ENCODE measurements at places on chromosomes 6 and 20.

DNA sequence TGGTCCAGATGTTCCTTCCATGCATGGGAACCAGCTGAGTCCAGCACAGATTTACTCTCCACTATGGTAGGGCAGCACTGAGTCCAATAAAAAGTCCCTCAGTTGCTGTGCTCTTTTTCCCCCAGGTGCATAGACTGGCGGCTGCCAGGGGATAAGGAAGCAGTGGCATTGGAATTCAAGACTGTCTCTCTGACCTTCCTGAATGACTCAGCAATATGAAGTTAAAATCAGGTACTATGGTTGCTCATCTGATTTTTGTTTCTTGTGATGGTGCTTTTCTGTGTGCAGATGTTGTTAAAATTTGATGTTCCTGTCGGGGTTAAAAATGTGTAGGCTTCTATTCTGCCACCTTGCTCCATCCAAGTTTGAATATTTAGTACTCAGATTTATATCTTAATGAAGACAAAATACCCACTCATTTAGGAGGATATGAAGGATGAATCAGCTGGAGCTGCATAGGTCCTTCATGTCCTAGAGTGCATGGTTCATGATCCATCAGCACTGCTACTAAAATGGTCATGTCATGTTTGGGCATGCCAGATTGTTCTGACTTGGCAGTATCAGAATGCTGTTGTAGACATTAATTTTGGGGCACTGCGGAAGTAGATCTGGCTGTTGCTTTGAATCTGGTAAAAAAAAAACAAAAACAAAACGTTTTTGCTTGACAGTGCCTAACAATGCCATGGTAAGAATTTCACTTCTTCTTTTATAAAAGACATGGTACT is 321.2 kb upstream of the MAP3K7 start:
- peak; percentile 64 for DNase-seq

DNA sequence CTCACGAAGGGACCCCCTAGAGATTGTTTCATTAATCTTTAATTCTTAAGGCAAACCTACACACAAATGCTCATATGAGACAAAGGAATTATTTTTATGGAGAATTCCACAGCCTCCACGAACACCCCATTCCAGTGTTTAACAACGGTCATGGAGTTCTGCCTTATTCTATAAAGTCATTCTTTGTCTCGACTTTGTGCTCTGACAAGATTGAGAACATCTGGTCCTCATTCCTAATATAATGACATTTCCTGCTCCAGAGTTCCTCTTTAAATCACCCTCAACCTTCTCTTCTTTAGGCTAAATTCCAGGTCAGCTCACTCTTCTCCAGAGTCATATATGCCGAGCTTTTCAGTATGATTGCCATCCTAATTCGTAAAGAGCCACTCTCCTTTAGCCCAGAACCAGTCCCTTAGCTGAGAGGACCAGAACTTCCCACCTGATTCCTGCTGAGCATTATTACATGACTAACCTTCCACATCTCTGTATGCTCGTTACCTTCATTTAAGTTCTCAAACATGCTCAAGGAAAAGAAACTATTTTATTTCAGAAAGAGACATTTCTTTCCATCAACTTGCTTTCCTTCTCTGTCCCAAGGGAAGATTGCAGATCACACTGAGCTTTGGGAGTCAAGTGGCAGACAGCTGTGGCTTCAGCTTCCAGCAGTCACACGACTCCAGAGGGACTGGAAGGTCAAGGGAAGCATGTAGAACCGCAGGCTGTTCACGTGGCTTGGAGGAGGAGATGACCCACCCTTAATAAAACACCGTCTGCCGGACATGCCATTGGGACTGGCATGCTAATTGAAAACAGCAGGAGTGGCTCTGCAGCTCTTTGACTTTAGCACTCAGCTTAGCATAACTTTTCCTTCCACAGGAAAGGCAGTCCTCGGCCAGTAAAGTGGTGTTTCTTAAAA is 467.1 kb upstream of the HSF2 start:
- DNase-seq: no peak

DNA sequence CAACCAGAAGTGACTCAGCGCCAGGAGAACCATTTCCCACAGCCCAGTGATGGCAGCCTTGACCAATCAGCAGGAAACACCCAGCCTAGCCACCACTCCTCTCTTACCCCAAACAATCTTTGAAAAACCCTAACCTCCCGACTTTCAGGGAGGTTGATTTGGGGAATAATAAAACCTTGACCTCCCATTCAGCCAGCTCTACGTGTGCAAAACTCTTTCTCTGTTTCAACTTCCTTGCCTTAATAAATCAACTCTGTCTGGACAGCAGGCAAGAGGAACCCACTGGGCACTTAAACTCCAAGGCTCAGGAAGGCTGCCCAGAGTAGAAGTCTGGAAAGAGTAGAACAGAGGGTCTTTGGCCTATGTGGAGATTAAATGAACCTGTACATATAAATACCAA is 35.0 kb downstream of the SERPINB1 start:
- no peak for DNase-seq

DNA sequence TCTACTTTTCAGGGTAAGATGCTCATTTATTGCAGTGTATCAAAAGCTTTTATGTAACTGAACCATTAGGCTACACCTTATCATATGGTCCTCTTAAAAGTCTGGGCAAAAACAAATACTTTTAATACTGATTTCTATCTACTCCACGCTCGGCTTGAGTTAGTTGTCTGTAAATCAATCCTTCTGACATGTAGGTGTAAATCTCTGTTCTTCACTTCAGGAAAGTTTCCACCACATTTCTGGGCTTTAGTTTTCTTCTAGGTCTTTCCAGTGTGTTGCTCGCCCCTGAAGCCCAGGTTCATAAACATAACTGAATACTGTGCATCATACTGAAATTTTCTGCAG is 89.2 kb upstream of the RNF217 start:
- no peak for DNase-seq

DNA sequence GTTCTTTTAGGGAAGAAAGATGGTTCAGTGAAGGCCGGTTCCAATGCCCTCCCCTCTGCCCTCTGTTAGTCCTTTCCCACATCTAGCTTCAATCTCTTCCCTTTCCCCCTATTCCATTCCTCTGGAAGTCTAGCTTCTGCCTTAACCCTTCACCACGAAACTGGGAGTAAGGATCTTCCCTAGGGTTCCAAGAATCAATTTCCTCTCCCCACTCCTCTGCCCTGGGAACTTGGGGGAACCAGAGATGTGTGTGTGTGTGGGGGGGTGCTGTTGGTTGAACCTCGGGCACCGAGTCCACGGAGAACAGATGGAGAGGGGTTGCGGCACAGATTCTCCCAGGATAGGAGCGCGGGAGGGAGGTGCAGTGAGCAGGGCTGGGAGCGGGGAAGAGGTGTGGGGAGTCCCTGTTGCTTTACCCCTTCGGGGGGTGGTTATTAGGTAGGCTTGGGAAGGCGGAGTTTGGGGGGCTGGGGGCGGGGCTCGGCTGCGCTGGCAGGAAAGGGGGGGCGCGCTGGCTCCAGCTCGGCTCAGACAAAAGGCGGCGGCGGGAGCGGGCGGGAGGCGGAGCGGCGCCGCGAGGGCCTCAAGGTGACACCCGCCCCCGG is at the start of gene TMEM151B:
Gene TMEM151B (plus strand): TSS at position 530 of the 605 bp plus-strand sequence. CDS start 293 bp downstream, outside the sequence.
- DNase-seq: no peak

DNA sequence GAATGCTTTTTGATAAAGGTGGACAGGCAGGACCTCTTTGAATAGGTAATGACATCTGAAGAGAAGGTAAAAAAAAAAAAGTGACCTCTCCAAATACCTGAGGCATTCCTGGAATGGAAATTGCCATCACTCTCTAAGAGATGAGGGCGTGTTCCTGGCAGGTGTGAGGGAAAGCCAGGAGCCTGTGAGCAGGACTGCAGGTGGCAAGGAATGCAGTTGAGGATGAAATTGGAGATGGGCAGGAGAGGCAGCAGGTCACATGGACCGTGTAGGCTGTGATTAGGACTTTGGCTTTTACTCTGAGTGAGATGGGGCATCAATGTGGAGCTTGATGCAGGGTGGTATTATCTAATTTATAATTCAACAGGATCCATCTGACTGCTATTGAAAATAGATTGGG is 227.4 kb downstream of the LRFN2 start:
- no peak for DNase-seq

DNA sequence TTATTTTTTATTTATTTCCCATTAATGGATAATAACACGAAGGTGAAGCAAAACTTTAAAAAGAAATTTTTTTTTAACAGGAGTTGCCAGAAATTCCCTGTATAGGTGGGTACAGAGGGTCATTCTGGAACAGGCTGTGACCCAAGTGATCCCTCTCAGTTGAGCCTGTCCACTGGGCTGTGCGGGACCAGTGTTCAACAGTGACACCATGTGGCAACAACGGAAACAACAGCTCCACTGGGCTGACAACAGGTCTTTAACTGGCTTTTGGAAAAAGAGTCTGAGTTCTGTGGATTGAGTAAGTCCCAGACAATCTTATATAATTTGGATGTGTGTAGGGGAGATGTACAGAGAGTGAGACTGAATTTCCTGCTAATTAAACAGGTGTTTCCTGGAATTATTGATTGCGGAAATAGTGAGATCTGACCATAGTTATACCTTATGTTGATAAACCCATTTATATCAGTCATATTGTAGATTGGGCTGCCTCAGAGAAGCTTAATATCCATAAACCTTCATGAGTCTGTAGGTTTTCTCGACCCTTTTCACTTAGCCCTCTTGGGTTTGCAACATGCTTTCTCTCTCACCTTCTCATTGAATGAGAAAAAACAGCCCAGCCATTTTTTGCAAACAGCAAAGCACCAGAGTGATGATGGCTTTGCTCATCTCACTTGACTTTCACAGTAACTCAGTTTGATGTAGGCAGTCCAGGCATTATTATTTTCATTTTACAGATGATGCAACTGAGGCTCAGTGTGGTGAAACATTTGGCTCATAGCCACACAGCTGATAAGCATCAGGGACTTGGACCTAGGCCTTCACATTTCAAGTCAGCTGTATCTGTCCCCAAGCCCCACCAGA is 17.5 kb downstream of the KIAA1755 start:
- DNase-seq: no peak

DNA sequence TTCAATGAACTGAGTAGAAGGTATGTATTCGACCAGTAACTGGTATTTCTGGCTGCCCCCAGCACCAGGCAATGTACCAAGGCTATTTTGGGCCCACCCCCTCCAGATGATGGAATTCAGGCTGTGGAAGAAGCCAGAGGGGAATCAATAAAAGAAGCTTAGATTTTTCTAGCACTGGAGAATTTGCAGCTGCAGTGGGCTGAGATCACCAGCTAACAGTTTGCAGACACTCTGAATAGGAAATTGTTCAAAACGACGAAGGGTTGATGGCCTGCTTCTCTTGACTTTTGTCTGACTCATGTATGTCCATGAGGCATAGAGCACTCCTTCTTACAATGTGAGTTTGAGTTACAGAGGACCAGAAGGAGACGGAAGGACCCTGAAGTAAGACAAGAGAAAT is 32.4 kb upstream of the FBXO9 start:
- no peak for DNase-seq

GRCh38 chr6:128156321-128157111 is 255.7 kb upstream of the THEMIS start:
- DNase-seq: no peak

DNA sequence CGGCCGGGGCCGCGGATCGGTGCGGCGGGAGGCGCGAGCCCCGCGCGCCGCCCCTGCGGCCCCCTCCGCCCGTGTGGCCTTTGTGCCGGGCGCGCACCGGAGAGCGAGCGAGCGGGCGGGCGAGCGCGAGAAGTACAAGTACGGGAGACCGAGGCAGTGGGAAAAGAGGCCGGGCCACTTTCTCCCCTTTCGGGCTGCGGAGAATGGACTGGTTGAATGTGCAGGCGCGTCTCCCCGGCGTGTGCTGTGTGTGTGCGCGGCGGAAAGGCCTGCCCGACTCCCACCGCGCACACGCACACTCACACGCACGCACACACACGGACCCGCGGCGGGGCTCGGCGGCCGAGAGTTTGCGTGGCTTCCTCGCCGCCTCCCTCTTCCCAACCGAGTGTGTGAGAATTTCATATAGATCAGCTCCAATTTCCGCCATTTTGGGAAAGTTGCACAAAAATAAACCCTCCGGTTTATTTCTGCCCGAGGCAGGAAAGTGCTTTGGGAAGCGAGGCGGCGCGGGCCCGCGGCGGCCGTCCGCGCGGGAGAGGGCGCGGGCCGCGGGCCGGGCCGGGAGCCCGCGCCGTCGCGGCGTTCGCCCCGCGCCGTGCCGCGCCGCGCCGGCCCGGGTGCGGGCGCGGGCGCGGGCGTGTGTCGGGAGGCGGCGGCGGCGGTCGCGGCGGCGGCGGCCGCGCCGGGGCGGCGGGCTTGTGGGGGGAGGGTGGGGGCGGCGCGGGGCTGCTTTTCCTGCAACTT is 1.1 kb downstream of the L3MBTL3 start:
- no peak for DNase-seq

GRCh38 chr6:2155206-2155605 is 90.2 kb downstream of the GMDS start:
- no peak for DNase-seq

DNA sequence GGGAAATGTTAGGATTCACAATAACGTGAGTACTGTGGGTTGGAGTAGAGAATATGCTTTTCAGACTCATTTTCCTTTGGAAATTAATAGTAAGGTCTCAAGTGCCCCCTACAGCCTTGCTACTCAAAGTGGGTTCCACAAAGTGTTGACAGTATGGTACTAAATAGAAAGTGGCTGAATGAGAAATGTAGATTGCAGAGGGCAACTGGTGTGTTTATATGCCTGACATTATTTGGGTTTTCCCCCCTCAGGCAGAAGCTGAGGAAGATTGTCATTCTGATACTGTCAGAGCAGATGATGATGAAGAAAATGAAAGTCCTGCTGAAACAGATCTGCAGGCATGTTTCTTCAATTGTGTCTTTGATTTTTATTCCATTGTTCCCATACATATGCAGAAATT is 5.6 kb downstream of the FBXO9 start:
- no peak for DNase-seq

- DNase-seq: no peak
Measured at GRCh38 chr6:6152060-6152459, 145.3 kb upstream of the NRN1 start.

DNA sequence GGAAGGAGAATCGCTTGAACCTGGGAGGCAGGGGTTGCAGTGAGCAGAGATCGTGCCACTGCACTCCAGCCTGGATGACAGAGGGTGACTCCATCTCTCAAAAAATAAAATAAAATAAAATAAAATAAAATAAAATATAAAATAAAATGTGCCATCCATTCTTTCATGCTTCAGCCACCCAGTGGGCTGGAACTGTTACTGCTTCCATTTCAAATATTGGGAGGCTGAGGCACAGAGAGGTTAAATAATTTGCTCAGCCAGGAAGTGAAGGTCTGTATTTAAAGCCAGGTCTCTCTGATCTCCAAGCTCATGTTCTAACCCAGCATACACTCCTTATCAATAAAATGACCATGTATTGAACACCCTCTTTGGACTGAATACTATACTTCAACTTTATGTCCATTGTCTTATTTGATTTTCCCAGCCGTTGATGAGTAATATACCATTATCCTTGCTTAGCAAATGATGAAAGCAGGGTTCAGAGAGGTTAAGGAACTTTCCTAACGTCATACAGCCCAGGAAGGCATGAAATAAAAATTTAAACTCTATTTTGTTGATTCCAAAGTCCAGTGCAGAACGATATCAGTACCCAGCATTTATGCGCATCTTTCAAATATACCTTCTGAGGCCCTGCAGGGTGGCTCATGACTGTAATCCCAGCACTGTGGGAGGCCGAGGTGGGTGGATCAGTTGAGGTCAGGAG is 25.8 kb upstream of the SLC9A8 start:
- no peak for DNase-seq

Measured in keratinocyte (primary cell).